Muscle of leg (tissue), 16 donors: ENCODE measurements at places on chromosomes 1 and 21. TPM values are rescaled to one million over a fixed set of nuclear protein-coding genes. Genes with fewer than 3 reads are reported as not detected.

Gene RSPH1
- 0.11 TPM for polyA plus RNA-seq

Gene CFHR1
- polyA plus RNA-seq: 1.7 TPM

Gene PTPN7
- polyA plus RNA-seq: 1.1 TPM

Gene TMEM50A
- polyA plus RNA-seq: 64.0 TPM

Gene OR10J1
- polyA plus RNA-seq: 0.04 TPM

Gene LDLRAD2
- polyA plus RNA-seq: 6.7 TPM
